NCI-H774 (cell line): ENCODE measurements at places on chromosomes 3 and 15.

GRCh38 chr3:145244327-145244726 is 916.7 kb downstream of the PLOD2 start:
- no peak for DNase-seq

GRCh38 chr3:108133858-108134554 is 43.2 kb upstream of the CD47 start:
- no peak for DNase-seq

- DNase-seq = no peak
These were observed 197.8 kb upstream of the TPM1 start for GRCh38 chr15:62844564-62845240.

GRCh38 chr15:58477170-58477569 is 45.4 kb downstream of the LIPC start:
- DNase-seq = no peak

- no peak for DNase-seq
These were observed 141.8 kb upstream of the NECTIN3 start for GRCh38 chr3:110929816-110930215.

- no peak for DNase-seq
These were observed 14.6 kb downstream of the NUDT16 start for GRCh38 chr3:131396170-131396569.

DNA sequence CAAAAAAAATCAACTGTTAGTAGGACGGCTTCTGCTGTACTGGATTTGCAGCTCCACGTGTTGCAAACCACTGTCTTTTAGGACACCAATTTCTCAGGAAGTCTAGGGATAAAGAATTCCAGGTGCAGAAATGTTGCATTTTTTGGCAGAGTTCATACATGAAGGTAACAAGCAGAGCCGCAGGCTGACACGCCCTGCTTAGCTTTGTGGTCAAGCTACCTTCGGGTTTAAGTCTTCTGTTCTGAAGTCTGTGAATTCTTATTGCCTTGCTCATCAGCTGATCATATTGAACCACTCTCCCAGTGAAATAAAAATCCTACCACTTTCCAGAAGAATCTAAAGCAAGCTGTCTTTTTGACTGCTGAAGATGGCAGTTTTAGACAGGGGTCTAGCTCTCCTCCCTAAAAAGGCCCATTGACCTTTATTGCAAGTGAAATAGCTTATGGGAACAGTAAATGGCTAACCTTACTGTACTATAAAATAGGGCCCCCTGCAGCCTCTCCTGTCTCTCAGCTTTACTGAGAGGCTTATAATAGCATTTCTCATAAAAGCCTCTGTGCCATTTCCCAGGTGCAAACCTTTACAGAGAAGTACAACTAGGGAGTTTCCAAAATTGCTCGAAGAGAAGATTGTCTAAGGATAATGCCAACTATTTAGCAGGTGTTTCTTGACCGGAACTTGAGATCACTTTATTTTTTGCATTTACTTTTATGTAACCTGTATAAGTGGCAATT is 262.2 kb upstream of the IL12A start:
- no peak for DNase-seq

GRCh38 chr15:82763361-82764116 is 42.3 kb downstream of the FSD2 start:
- DNase-seq = no peak

- DNase-seq = no peak
These were observed 281.3 kb downstream of the DIPK2A start for GRCh38 chr3:144252896-144253295.

DNA sequence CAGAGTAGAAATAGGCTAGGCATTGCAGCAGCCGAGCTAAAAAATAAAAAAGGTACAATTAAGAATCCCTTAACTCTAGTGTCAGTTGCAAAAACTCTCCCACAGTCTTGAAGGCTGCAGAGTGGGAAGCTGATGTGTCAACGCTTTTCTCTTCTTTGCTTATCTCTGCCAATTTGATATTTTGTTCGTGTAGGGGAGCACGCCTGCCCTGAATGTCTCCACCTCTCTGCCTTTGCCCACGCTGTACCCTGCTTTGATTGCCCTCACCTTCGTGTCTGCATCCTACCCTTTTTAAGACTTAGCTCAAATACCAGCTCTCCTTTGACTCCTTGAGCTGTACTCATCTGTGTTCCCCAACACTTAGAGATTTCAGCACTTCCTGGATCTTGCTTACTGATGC is 155.4 kb upstream of the CADPS start:
- DNase-seq = no peak

GRCh38 chr3:99965681-99966408 is 148.2 kb downstream of the CMSS1 start:
- DNase-seq = no peak

DNA sequence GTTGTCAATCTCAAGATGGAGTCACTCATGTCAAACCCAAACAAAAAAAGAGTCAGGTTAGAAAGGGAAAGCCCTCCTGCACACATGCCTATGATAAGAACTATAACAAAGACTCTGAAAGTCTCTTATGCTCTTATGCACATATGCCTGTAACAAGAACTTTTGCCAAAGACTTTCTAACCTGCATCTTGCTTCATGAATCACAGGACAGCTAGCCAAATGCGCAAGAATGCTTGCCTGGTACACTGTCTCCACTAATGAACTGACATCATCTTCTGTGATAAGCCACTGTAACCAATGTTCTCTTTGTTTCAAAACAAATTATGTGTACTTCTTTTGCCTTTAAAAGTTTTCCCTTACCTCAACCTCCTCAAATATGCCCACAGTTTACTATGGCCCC is 18.2 kb upstream of the EHHADH start:
- DNase-seq = no peak

GRCh38 chr15:75916978-75917377 is 13.3 kb downstream of the FBXO22 start:
- no peak for DNase-seq

- DNase-seq = no peak
These were observed 64.3 kb downstream of the NCEH1 start for GRCh38 chr3:172646439-172647015.

DNA sequence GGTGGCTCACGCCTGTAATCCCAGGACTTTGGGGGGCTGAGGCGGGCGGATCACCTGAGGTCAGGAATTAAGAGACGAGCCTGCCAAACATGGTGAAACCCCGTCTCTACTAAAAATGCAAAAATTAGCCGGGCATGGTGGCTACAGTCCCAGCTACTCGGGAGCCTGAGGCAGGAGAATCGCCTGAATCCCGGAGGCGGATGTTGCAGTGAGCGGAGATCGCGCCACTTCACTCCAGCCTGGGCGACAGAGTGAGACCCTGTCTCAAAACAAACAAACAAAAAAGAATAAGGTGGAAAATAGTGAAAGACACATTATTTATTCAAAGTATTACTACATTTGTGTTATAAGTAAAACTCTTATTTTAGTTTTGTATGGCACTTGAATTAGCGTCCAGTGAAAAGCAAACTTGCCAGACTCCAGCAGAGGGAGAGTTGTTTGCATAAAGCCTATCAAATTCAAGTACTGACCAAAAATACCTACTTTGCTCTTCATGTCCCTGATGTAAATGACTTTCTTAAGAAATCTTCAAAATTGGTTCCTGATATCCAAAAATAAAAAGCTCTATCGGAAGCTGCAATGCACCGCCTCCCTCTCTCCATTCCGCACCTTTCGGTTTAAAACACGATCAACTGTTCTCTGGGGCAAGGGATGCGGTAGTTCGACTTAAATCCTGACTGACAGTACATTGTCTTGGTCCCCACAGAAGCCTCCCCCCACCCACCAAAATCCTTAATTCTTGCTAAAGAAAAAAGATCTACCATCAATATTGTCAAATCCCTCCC is 1.2 kb downstream of the TRPM7 start:
- DNase-seq = no peak

DNA sequence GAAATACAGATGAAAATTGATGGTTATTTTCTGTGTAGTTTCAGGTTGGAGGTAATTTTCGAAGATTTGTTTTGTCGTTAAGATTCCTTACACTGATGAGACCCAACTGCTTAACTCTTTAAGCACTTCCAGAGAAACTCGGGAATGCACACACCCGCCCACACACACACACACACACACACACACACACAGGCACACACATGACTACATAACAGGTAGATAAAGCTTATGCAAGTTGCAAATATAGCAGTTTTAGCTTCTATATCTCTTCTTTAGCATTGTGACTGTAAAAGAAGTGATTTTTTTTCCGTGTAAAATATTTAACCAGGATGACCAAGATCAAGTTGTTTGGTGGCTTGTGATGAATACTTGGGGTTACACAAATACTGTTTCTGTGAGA is 294.9 kb upstream of the NR2F2 start:
- DNase-seq = no peak

DNA sequence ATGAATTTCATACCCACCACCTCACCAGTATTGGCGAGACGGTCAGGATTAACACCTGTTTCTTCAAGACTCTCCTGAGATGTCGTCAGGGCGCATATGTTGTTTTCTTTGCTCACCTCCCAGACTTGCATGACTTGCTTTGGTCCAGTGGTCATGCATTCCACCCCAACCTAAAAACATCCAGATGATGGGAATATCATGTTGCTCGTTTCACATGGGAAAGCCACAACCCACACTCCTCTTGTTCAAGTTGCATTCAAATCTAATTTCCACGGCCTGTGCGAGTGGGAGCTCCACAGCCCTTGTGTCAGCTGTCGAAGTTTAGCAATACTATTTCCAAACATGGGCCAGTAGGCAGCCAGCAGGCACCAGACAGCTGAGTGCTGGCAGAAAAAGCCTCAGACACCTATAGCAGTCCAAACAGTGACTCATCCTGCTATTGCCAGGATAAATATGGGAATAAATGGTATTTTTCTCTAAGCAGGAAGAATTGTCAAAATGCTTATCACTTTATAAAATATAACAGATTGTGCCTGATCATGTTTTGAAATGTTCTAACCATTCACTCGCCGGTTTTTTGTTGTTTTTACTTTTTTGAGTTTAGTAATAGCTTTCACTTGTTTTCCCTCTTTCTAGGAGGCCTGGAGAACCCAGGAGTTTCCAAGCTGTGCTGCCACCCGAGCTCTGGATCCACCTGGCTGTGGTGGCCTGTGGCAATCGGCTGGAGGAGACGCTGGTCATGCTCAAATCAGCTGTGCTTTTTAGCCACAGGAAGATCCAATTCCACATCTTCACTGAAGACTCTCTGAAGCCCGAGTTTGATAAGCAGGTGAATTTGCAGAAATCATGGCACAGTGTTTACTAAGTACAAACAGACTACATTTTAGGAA is 20.1 kb downstream of the GXYLT2 start:
- DNase-seq = no peak

DNA sequence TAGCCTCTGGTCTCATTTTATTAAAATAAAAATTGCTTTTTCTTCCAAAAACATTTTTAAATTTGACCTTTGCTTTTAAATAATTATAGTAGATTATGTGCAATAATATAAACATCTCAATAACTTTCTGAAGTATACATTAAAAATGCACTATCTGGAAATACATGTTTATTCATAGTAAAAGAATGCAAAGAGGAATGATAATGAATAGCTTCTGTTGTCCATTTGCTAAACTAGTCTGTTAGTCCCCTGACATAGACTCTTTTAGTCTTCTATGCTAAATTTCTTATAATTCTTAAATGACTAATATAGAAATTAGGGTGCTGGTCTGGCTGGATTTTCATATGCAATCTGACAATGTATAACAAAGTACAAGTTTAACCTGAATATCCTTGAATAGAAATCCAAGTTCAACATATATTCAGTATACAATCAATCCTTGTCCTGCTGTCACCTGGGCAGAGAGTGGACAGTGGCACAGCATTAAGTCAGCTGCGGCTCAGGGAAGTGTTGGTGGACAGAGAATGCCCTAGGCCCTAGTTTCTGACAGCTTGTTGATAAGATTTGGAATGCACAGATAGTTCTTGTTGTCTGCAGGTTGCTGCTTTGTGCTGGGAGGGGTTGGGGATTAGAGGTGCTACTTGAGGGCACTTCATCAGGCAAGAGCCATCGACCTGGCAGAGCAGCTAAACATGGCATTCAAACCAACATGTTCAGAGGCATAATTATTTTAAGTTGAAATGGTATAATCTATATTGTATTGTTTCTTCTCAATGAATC is 161.7 kb downstream of the MBNL1 start:
- DNase-seq = no peak

DNA sequence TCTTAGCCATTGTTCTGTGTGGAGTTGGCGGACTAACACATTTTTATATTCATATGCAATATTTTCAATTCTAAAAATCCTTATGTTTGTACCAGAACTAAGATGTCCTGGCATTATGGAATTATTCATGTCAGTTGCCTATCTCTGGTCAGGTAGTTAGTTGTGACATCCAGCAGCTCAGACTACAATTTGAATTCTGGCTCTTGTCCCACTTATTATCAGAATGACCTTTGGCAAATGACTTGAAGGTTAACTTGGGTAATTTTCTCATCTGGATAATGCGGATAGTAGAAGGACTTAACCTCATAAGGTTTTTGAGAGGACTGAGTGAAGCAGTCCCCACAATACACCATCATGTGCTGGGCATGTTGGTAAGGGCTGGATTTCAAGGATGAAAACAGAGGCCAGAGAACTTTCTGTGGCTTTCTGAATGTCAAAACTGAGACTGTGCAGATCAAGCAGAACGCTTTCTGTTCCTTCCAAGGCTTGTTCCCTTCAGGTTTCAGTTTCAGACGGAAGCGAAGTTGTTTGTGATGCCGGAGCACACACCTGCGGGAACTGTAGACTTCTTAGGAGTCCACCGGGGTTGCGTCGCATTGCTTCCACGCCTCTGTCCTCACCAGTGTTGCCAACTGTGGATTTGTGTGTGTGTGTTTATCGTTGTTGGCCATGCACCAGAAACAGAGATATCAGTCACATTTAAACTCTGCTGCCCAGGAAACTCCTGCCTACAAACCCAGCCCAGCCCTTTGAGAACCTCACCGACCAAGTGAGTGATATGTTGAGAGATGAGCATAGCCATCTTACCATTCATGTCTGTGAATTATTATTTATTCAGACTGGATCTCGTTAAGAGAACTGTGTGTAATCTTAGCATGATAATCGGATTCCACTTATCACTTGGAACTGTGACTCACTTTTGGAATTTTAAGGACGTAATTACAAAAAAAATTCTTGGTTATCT is 76.0 kb downstream of the PTPRG start:
- no peak for DNase-seq

GRCh38 chr3:30081904-30082303 is 524.5 kb upstream of the TGFBR2 start:
- no peak for DNase-seq

GRCh38 chr15:27358751-27359434 is 387.9 kb downstream of the GABRG3 start:
- DNase-seq = peak; percentile 4

DNA sequence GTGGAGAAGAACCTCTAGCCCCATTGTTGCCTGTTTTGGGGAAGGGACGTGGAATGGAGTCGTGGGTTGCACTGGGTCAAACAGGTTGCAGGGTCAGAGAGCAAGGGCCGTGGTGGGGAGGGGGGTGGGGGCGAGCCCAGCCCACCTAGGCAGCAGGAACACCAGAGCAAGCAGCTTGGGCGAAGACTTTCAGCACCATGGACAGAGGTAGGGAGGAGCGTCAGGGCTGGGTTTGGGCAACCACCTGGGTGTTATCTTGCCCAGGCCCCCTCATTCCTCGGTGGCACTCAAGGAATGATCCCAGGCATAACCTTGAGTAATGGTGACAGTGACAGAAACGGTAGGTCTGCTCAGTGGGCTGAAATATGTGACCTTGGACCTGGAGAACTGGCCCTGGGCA is 45.9 kb upstream of the TMEM115 start:
- no peak for DNase-seq
